Ovary (tissue), 10 donors: ENCODE measurements at places on chromosomes 12 and 14. TPM values are rescaled to one million over a fixed set of nuclear protein-coding genes. Genes with fewer than 3 reads are reported as not detected.
A peak's percentile ranks its signal among the peaks of the same experiment; 100 is the strongest.

DNA sequence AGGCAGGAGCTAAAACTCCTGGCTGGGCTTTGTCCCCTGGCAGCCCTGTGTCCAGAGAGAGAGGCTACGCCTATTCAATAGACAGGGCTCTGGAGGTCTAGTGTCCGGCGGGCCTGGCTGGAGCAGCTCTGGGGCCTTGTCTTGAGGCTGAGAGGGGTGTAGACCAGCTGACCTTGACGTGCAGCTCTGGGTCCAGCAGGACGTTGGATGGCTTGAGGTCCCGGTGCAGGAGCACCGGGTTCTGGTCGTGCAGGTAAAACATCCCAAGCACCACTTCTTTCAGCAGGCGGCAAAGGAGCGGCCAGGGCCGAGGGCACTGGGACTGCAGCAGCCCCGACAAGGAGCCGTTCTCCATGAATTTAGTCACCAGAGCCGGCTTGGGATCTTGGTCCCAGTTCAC lies 948 bp downstream of the RIPK3 start:
- no peak for DNase-seq

- no peak for DNase-seq
Measured at GRCh38 chr12:51863933-51864832, 15.7 kb upstream of the FIGNL2 start.

- DNase-seq, result peak; percentile 85
Measured at GRCh38 chr12:115341442-115341841, 657.5 kb upstream of the TBX3 start.

DNA sequence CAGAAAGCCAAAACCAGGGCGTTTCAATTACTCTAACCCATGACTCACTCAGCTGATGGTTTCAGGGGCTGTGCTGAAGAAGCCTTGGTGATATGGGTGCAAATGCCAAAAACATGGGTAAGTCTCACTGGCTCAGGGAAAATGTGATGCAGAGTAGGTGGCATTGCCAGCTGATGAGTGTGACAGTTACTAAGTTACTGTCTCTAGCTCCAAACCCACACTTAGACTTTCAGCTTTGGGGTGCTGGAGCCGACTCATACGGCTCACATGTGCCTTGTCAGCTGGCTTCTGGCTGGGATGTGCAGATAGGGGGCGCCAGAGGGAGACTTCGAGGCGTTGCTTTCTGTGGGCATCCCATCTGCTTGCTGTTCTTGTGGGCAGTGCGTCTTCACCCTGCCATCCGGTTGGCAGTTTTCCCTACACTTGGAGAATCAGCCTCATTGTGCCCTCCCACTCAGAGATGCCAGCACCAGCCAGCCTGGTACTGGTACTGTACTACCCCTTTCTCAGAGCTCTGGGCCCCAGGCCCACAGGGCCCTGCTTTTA lies 11.1 kb upstream of the KRT7 start:
- no peak for DNase-seq

DNA sequence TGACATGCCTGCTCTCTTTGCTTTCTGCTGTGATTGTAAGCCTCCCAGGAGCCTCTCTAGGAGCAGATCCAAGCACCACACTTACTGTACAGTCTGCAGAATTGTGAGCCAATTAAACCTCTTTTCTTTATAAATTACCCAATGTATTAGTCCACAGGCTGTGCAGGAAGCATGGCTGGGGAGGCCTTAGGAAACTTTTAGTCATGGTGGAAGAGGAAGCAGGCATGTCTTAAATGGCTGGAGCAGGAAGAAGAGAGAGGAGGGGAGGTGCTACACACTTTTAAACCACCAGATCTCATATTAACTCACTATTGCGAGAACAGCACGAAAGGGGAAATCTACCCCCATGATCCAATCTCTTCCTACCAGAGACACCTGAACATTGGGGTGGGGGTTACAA lies 108.9 kb downstream of the DERA start:
- DNase-seq, result no peak

The HOTAIR gene
- total RNA-seq, result 0.32 TPM

DNA sequence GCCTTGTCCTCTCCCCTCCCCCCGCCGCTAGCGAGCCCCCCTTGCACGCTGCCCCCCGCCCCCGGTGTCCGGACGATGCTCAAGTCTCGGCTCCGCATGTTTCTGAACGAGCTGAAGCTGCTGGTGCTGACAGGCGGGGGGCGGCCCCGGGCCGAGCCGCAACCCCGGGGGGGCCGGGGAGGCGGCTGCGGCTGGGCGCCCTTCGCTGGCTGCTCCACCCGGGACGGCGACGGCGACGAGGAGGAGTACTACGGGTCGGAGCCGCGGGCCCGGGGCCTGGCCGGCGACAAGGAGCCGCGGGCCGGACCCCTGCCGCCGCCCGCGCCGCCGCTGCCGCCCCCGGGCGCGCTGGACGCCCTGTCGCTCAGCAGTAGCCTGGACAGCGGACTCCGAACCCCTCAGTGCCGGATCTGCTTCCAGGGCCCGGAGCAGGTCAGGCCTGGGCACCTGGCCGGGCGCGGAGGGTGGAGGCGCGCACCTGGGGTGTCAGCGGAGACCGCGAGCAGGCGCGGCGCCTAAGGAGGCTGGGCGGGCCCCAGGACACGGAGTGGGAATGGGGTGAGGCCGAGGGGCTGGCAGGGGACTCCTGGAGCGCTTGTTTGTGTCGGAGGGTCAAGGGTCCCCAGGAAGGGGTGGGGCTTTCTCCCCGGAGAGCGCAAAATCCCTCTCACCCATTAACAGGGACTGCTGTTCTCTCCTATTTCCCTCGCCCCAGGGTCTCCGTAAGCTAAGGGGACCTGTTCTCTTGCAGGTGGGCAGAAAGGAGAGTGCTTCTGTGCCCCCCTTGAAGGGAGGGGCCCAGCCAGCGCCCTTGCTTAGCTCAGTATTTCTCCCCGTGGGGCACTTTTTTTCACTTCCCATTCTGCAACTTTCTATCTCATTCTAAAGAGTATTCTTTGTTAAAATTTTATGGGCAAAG lies 810 bp downstream of the MARCHF9 start:
- peak; percentile 59 for DNase-seq

DNA sequence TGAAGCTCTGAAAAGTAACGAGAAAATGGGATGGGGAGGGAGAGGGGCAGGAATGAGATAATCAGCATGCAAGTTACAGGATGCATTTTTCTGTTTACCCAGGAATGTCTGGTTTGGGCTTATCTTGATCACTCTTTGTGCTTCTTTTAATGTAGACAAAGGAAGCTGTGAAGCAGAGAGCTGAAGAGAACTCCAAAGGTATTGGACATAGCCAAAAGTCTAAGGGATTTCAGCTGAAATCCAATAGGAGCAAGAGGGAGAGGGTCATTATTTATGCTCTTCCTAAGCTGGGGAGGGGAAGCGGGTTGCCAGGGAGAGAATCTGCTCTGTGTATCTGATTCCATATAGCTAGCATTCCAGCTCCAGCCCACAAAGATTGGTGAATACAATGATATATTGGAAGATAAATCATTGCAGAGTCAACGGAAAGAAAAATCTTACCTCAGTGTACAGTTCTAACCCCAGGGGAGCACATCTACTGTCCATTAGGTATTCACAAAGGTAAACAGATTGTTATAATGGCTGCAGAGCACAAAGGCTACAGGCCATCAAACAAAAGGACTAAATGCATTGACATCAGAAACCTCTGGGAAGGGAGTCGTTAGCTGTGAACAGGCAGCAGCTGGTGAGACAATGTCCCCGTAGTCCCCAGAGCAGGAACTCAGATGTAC lies 61.0 kb upstream of the PELI2 start:
- DNase-seq, result no peak

- DNase-seq, result peak; percentile 64
Measured at GRCh38 chr12:55745361-55746173, 2.6 kb downstream of the GDF11 start.

GRCh38 chr14:25431211-25432076 lies 381.5 kb upstream of the STXBP6 start:
- no peak for DNase-seq

DNA sequence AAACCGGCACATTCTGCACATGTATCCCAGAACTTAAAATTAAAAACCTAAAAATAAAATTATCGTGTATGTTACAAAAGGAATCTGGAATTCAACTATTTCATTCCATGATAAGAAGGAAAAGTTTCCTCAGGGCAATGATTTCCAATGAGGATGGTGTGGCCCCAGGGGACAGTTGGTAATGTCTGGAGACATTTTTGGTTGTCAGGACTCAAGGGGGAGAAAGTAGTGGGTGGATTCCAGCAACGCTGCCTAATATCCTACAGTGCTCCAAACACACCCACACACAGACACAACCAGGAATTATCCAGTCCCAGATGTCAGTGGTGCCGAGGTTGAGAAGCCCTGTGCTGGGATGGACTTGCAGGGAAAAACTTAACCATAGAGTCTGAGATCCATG lies 228.3 kb downstream of the TMEM132D start:
- no peak for DNase-seq

The STON2 gene
- total RNA-seq, result 17.3 TPM

The BCL11B gene
- total RNA-seq, result 0.46 TPM

- no peak for DNase-seq
Measured at GRCh38 chr12:92695056-92695455, 7.7 kb upstream of the PLEKHG7 start.

DNA sequence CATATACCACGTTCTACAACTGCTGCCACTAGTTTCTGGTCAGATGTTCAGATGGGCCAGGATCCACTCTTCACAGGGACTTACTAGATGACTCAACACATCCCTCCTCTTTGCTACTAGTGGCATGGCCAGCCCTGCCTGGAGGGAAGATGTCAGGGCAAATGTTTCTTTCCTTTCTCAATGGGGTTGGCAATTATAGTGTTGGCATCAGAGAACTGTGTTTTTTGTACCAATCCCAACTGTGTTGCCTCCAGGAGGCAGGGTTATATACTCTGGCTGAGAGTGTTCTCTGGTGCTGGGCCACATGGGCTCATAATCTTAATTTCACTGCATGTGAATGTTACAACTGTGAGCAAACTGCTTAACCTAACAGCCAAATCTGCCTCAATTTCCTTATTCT lies 69.9 kb upstream of the AVPR1A start:
- DNase-seq, result no peak

The TSHR gene
- 0.23 TPM for total RNA-seq

The VRTN gene
- total RNA-seq, result not detected

- no peak for DNase-seq
Measured at GRCh38 chr14:53888535-53889386, 67.9 kb downstream of the BMP4 start.

GRCh38 chr12:11684393-11684792 lies 34.9 kb downstream of the ETV6 start:
- DNase-seq, result no peak

- DNase-seq, result no peak
Measured at GRCh38 chr14:23018107-23018506, 8.2 kb upstream of the C14orf93 start.

- no peak for DNase-seq
Measured at GRCh38 chr12:125473501-125473900, 408.3 kb downstream of the AACS start.

DNA sequence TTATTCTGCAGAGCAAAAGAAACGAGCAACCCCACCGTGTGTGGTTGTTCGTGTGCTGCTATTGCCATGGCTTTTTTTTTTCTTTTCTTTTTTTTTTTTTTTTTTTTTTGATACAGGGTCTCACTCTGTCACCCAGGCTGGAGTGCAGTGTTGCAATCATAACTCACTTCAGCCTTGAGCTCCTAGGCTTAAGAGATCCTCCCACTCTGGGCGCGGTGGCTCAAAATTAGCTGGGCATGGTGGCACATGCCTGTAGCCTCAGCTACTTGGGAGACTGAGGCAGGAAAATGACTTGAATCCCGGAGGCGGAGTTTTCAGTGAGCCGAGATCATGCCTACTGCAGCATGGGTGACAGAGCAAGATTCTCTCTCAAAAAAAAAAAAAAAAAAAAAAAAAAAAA lies 144.2 kb downstream of the ESR2 start:
- no peak for DNase-seq

The IL22 gene
- not detected for total RNA-seq

The ABCD2 gene
- 0.57 TPM for total RNA-seq

The KRT77 gene
- total RNA-seq, result not detected

The SLC17A8 gene
- 0.08 TPM for total RNA-seq

The TAS2R31 gene
- 3.8 TPM for total RNA-seq

DNA sequence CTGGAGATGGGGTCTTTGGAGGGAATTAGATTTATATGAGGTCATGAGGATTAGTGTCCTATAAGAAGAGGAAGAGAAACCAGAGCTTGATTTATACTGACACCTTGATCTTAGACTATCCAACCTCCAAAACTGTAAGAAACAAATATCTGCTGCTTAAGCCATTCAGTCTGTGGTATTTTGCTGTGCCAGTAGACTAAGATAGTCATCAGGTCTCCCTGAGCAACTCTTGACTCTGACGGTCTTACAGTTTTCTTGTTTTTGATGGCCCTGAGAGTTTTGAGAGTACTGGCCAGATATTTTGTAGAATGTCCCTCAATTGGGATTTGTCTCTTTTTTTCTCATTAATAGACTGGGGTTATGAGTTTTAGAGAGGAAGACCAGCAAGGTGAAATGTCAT lies 51.7 kb downstream of the TSHR start:
- DNase-seq, result no peak

The LRRC10 gene
- not detected for total RNA-seq

The TMEM229B gene
- 3.0 TPM for total RNA-seq

- DNase-seq, result no peak
Measured at GRCh38 chr14:53894456-53894855, 62.2 kb downstream of the BMP4 start.

- DNase-seq, result no peak
Measured at GRCh38 chr14:68418174-68419118, 374.4 kb downstream of the ZFP36L1 start.

GRCh38 chr14:50082784-50083466 lies 33.4 kb downstream of the VCPKMT start:
- no peak for DNase-seq

The POTEM gene
- not detected for total RNA-seq

The NRL gene
- 1.3 TPM for total RNA-seq

DNA sequence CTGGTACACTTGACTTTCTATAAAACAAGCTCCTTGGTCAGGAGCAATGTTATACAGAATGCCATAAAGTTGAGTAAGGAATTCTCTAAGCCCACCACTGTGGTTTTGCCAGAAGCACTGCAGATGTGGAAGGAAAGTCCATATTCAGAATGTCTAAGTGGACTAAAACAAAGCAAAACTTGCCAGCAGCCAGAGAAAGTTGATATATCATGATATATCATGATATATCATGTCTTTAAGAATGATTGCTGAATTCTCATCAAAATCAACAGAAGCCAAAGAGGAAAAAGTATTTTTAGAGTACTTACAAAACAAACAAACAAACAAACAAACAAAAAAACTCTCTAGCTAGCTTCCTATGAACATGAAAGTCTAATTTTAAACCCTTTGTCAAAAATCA lies 424.8 kb upstream of the OR4E1 start:
- DNase-seq, result no peak

GRCh38 chr12:131264635-131265034 lies 310.9 kb downstream of the ADGRD1 start:
- no peak for DNase-seq

DNA sequence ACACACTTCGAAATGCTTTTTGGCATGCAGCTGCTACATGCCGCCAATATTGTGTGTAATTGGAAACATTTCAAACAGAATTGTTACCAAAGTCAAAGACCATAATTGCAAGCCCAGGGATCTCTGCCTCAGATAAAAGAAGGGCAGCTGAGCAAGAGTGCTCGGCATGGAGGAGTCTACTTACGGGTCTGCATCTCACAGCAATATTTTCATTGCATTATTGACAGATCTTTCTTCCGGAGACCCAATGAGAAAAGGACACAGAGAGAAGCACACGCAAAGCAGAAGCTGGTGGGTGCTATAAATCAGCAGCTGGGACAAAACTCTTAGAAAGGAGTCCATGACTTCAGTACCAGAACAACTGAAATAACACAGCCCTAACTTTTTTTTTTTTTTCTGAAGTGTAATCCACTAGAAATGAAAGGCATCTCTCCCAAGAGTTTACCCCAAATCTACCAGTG lies 4.9 kb downstream of the PRICKLE1 start:
- DNase-seq, result no peak

The SPX gene
- total RNA-seq, result not detected

The SERPINA9 gene
- not detected for total RNA-seq
